ENCODE measurements at places on chromosomes 3 and 15.

DNA sequence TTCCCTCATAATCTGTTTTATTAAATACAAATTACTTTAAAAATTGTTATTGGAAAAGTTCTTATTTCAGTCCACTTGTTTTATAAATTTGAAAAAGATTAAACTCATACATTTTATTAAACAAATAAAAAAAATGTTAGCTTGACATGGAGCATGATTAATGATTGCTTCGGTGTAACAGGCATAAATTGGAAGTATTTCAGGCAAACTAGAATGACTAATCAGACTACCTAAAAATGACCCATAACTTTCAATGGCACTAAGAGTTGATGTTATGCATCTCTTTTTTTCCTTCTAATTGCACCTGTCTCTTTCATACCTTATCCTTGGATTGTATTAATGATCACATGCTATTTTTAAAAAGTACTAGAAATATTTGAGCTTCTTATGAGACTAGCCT is 343.3 kb downstream of the ZNF385D start:
- no peak for DNase-seq

- no peak for DNase-seq
Measured at GRCh38 chr15:52642386-52643361, 36.5 kb downstream of the ATOSA start.

DNA sequence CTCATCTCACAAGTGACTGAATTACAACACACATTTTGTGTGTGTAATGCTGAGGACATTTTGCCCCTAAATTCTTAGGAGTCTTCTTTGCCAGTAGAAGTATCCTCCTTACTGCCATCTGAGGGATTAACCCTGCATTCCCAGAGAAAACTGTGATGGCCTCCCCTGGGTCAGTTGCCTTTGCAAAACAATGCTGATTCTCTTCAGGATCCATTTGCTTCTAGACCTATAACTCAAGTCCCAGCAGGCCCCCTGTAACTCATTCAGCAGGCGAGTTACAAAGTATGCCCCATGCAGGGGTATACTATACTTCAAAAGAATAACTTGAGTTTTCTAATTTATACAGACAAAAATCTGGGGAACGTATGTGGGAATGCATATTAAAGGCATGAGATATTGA is 6.6 kb upstream of the MCF2L2 start:
- no peak for DNase-seq

DNA sequence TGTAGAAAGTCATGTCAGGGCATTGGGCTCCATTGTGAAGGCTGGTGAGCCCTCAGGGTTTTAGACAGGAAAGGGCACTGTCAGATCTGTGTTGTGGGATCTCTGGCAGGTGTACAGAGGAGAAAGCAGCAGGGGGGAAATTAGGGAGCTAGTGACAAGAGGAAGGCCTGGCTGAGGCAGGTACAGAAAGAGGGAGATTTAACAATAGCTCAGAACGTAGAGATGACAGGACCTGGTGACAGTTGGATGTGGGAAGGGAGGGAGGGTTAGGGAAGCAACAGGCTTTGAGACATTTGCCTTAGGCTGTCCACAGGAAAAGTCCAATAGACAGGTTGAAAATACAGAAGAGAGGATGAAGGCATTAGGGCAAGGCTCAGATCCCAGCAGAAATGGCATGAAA is 288.1 kb downstream of the EPHB1 start:
- DNase-seq = no peak

- no peak for DNase-seq
Measured at GRCh38 chr3:87792534-87793336, 266.1 kb downstream of the CGGBP1 start.

GRCh38 chr3:129358772-129359371 is 69.6 kb downstream of the EFCAB12 start:
- no peak for DNase-seq

GRCh38 chr3:129975705-129976048 is 1.2 kb downstream of the TRH start:
- no peak for DNase-seq

- DNase-seq = no peak
Measured at GRCh38 chr3:4474683-4475490, 7.8 kb upstream of the SUMF1 start.

GRCh38 chr15:73081321-73081958 is 29.2 kb downstream of the NEO1 start:
- DNase-seq = peak; percentile 9

DNA sequence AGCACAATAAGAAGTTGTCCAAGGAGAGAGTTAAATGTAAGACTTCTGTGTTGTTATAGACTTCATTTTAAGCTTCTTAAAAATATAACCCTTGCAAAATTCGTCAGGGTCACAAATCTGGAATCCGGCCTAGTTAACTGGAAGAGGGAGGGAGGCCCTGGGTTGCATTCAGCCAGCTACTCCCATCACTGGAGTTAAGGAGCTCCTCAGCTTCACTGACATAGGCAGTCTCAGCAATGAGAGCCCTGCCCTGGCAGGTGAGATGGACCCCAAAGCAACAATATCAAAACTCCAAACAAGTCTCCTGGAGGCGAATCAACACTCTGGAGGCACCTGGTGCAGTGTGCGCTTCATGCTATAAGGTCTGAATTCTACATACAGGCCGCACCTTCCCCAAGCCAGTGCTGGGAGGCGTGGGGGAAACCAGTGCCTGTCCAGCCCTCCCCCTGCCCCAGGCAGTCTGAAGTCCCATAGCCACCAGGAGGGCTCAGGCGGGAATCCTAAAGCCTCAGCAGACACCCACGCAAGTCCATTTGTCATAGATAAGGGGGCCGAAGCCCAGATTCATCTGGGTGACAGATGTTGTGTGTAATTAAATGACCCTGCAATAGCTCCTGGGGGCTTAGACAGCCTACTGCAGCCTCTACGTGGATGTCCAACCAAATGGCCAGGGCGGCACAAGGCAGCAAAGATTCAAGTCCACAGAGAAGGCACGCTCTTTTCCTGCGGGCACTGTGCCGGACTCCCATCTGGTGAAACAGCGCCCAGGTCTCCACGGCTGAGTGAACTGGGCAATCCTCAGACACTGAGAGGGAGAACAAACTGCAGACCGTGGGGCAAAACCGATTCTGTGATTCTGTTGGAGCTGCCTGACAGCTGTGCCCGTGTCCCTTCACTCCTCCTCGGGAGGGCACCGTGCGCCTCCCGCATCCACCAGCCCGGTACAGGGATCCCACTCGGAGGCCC is 64.9 kb downstream of the ATP10A start:
- DNase-seq = no peak

DNA sequence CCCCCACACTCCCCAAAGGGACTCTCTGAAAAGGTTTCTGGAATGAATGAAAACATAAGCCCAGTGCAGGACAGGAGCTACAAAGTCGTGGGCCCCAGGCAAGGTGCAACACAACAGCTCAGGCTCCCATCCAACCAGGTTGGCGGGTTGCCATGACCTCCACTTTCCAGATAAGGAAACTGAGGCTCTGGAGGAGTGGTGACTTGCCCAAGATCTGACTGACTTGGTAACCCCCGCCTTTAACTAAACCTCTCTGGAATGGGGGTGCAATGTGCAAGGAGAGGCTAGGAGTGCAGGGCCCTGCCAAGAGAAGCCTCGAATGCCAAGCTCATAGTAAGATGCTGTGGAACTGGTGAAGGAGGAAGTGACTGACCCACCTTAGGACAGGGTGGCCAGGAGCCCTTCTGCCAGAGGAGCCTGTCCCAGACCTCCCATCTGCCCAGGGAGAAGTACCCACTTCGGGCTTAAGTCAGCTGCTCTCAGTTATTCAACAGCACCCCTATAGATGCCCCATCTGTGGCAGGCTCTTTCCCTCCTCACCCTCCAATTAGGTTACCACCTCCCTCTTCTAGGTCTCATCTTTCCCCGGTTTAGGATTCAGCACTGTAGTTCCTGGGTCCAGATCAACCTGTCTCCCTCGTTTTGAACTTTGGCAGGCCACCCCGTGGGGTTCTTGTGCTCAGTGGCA is 553 bp upstream of the TNNC1 start:
- no peak for DNase-seq

DNA sequence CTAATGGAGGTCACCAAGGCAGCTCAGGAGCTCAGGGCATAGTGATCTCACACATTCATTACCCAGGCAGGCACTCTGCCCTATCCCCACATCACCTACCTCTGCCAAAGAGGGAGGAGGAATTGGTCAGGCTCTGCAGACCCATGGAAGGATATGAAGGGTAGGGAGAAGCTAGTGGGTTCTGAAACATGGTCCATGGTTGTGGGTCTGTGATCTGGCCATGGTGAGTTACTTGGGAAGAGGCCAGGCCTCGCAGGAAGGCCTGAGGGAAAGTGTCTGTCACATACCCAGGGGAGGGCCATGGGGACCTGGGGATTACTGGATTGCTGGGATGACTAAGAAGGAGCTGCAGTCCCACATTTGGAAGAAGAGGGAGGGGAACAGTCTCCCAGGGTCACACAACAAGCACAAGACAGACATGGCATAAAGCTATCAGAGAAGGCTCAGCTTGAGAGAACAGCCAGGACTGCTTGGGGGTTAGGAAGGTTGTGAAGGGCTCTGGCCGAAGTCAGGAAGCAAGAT is 1.4 kb upstream of the PRSS50 start:
- DNase-seq = no peak

GRCh38 chr3:16840101-16840424 is 44.7 kb upstream of the PLCL2 start:
- DNase-seq = no peak

- DNase-seq = no peak
Measured at GRCh38 chr3:41327718-41328117, 128.4 kb downstream of the CTNNB1 start.

DNA sequence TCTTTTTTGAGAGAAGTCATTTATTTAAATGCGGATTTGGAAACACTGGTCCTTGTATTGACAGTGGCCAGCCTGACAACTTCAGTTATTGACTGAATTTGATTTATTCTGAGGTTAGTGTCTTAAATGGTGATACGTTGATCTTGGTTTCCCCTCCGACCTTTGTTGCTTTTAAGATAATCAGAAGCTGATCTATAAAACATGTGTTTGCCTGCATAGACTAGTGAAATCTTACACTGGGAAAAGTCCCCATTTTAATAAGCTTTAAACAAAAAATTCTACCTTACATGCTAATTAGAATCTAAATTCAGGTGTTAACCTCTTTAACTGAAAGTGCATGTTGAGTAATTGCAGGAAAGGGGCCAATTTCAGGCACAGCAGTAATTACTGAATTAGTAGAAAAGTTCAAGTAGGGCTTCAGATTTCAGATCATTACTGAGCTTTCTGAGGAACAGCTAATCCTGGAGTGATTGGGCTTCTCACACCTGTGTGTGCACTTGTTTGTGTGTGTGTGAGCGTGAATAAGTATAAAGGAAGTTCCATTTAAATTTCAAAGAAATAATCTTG is 221.4 kb downstream of the SOX2 start:
- no peak for DNase-seq

- no peak for DNase-seq
Measured at GRCh38 chr3:56772952-56773938, 28.5 kb downstream of the ARHGEF3 start.

DNA sequence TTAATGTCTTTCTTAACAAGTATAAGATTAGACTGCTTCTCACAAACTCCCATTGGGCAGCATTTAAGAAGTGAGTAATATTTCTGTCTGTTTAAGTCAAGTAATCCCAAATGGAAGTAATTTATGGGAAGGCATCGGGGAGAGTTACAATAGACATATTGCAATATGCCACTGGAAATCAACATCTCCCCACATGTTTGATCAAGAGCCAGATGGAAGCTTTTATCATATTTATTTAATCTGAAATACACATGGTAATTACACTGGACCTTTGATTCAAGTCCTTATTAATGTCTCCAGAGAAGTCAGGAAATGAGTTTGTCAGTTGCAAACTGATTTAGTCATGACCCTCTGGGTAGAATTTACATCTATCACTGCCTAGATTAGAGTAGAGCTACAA is 943.8 kb downstream of the VGLL3 start:
- no peak for DNase-seq

- DNase-seq = no peak
Measured at GRCh38 chr3:191721990-191722389, 261.0 kb downstream of the PYDC2 start.

DNA sequence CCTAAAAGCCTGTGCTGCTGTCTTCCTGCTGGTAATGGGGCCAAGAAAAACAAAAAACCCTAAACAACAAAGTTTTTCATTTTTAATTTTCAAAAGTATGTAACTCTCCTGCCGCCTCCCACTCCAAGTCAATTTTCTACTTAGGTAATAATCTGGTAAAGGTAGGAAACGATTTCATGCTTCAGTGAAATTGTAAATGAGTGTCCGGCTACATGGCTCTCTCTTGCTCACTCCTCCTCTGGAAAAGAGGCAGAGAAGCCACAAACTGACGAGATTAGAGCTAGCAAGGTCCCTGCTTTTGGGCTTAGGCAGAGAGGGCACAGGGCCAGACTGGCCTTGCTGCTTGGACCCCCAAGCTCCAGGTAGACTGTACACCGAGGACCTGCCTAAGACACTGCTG is 23.5 kb downstream of the KLHL25 start:
- DNase-seq = no peak

- DNase-seq = no peak
Measured at GRCh38 chr3:23072693-23073092, 130.4 kb upstream of the UBE2E2 start.

- no peak for DNase-seq
Measured at GRCh38 chr3:23442598-23443383, 239.7 kb downstream of the UBE2E2 start.

GRCh38 chr3:52574056-52574965 is 37.9 kb downstream of the UQCC5 start:
- no peak for DNase-seq

DNA sequence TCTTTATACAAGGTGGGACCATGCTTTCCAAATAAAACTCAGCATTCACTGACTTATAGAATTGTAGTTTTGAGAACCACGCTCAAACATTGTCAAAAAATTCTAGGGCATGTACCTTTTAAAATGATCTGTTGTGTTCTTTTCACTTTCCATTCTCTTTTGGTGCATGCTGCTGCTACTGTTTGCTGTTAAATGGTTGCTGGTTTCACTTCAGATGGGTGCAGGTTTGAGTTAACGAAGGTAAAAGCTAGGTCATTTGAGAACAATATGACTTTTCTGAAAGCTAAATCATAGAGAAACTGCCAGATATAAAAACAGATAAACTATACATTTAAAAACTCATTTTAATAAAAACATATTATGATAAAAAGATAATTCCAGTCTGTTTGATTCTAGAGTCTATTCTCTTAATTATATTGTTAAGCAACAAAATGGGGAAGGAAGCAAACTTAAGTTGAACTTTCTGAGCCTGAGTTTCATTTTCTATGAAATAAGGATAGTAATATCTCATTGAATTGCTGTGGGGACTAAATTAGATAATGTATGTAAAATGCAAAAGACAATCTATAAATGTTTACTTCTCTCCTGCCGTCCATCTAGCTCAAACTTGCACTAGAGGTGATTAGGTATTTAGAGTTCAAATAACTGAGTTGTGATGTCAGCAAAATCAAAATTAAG is 82.4 kb downstream of the OXSM start:
- DNase-seq = no peak

Measured in T-cell (primary cell).